Activated T-helper 1 cell treated with anti-CD3 and anti-CD28 coated beads, Interleukin-2, amount 50 U/mL, for 16 hours (primary cell): ENCODE measurements at places on chromosomes 1 and 21.

- no peak for DNase-seq
Measured at GRCh38 chr21:29121759-29122158, 8.7 kb upstream of the MAP3K7CL start.

GRCh38 chr21:21268061-21268471, 269.9 kb downstream of the NCAM2 start:
- no peak for DNase-seq

- DNase-seq: no peak
Measured at GRCh38 chr1:42937836-42938644, 20.6 kb downstream of the SLC2A1 start.

- DNase-seq: no peak
Measured at GRCh38 chr1:79815115-79815514, 808.6 kb upstream of the ADGRL4 start.

DNA sequence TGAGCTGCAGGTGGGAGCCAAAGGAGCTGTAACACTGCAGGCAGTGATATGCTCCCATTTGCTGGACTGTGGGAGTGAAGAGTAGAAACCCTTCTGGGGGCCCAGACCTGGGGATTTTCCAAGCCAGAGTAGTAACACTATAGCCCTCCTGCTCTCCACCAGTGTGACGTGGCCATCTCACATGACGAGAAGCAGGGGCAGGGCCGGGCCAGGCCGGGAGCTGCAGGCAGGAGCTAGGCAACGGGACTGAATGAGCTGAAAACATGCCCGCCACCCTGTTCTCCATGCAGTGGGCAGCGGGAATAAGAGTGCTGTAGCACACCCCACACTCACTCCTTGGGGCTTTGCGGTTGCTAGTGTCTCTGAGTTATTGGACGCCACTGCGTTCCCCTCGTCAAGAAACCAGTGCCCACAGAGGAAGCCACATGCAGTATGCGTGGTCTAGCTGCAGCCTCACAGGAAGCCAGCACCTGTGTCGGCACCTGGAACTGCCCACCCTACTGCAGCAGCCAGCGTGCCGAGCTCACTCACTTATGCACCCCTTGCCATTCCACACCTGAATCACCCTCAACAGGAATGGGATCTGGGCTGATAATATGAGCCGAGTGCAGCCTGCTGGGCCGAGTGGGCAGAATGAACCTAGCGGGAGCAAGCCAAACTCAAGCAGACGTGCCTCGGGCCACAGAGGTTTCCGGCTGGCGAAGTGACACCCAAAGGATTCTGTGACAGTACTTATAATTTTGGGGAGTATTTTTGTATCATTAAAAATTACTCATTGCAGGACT, 1389.6 kb downstream of the KCNT2 start:
- DNase-seq: no peak

GRCh38 chr1:151311589-151312331, 15.5 kb downstream of the PI4KB start:
- DNase-seq: no peak

- no peak for DNase-seq
Measured at GRCh38 chr1:92940541-92940940, 20.7 kb downstream of the DIPK1A start.

GRCh38 chr1:100178091-100178490, at the start of gene LRRC39:
TSS of gene LRRC39 (minus strand) at chr1:100178256. CDS start at chr1:100168516, 9,740 bp downstream.
- DNase-seq: no peak
